SJSA1 (cell line): ENCODE measurements at places on chromosomes 7 and 10.

DNA sequence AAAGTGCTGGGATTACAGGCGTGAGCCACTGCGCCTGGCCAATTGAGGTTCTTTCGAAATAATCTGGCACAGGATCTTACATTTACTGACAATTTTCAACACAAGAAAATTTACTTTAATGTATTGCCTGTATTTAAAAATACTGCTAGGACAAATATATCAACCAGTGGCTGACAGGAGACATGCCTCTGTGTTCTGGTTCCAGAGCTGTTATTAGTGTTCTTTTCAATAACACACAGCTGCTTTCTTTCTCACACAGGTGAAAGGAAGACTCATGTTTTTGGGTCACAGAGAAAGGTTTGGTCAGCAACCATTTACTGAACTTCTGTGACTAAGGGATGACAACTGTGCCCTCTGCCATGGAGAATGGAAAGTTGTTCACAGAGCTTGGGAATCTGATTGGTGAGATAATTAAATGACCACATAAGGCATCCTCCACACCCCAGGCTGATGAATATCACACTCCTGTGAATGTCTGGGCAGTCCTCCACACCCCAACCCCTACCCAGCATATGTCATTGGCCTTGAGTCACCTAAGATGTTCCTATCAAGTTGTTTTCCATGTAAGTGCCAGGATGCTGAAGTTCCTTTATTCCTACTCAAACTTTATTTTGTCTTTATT is 180.1 kb downstream of the RAPGEF5 start:
- DNase-seq = no peak

GRCh38 chr7:128387216-128388144 is 22.3 kb downstream of the IMPDH1 start:
- DNase-seq = peak; percentile 41

DNA sequence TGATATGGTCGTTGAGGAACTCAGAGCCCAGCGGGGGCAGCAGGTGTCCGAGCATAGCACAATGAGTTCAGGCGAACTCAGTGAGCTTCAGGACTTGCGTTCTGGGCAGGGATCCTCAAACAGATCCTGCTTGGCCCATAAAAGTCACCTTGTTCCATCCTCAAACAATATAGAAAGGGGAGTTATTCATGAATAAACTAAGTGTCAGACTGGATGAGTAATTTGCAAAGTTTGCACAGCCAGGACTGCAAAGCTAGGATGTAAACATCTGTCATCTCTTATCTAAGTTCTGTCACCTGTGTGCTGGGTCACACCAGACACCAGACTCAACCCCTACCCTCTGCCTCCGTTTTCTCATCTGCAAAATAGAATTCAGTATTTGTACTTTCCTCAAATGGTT is 58.0 kb upstream of the PFKP start:
- DNase-seq = no peak

DNA sequence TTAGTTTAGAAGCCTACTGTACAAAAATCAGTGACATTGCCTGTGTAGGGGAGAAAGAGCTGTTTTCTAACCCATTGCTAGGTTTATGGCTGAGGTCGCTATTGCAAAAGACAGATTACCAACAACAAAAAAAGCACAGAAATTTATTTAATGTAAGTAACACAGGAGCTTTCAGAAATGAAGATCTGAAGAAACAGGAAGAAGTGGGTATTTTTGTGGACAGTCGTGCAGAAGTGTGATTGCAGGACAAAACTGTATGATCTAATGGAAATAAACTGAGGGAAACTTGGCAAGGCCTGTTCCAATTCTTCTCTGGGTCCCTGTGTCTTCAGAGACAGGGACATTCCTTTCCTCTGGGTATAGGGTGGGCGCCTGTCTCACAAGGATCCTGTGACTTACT is 87.4 kb downstream of the APBB1IP start:
- DNase-seq = no peak

- DNase-seq = peak; percentile 96
Observed at GRCh38 chr10:44963772-44964633, 4.4 kb downstream of the RASSF4 start.

DNA sequence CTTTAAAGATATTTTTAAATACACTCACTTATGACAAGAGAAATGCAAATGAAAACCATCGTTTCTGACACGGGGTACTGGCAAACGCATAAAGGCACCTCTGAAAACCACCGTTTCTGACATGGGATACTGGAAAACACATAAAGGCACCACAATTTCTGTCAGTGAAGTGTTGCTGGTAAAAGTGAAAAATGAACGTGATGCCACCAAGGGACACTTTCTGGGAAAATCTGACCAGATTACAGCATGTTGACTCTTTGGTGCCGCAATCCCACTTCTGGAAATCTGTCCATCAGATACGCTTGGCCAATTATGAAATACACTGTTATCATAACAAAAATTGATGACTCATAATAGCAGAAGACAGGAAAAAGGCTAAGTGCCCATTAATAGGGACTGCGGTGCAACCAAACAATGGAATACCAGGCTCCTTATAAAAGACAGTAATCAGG is 131.7 kb downstream of the ZMYND11 start:
- DNase-seq = no peak

DNA sequence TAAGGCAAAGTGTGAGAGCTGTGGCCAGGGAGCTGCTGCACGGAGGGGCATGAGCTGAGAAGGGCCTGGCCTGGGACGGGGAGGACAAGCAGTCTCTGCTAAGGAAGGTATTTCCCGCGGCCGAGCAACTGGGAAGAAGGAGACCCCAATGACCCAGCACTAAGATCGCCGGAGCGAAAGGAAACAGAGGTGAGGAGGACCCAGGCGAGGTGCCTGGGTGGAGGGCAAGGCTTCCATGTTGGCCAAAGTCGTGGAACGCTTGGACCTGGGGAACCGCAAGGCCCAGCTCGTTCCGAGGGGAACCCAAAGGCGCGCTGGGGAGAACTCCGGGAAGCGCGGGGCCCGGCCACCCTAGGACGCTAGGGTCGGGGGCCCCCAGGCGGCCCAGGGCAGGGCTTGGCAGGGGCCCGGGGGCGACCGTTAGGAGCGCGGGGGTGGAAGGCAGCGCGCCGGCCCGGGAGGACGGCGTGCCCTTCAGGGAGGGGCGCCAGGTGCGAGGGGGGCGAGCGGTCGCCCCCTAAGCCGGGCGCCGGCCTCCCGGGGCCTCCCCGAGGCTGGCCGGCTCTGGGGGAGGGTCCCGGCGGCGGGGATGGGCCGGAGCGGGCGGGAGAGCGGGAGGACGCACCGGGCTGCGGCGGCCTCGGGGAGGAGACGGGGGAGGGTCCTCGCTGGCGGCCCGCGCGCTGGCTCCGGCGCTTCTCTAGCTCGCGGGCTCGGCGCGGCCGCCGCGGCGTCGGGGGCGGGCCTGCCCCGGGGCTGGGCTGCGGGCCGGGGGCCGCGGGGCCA is 545 bp downstream of the GIGYF1 start:
- peak; percentile 25 for DNase-seq

DNA sequence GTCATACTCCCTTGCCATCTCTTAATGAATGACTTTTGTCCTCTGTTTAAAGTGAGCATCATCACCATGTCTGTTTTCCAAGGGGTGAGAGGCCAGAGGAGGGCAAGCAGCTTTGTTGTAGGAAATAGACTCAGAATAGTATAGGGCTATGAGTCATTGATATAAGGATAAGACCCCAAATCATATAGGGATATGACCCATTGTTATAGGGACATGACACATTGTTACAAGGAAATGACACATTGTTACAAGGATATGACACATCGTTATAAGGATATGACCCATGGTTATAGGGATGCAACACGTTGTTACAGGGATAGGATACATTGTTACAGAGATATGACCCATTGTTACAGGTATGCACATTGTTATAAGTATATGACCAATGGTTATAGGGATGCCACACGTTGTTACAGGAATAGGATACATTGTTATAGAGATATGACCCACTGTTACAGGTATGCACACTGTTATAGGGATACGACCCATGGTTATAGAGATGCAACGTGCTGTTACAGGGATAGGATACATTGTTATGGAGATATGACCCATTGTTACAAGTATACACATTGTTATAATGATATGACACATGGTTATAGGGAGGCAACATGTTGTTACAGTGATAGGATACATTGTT is 311.1 kb upstream of the ADARB2 start:
- no peak for DNase-seq

- DNase-seq = no peak
Observed at GRCh38 chr7:141410353-141411000, 140.7 kb upstream of the AGK start.

- peak; percentile 77 for DNase-seq
Observed at GRCh38 chr10:70132098-70133029, at the start of gene AIFM2. TSS of gene AIFM2 (minus strand) at chr10:70132825. CDS start at chr10:70124084, 8,741 bp downstream.

GRCh38 chr7:66333443-66333842 is 128.3 kb downstream of the TPST1 start:
- DNase-seq = no peak

DNA sequence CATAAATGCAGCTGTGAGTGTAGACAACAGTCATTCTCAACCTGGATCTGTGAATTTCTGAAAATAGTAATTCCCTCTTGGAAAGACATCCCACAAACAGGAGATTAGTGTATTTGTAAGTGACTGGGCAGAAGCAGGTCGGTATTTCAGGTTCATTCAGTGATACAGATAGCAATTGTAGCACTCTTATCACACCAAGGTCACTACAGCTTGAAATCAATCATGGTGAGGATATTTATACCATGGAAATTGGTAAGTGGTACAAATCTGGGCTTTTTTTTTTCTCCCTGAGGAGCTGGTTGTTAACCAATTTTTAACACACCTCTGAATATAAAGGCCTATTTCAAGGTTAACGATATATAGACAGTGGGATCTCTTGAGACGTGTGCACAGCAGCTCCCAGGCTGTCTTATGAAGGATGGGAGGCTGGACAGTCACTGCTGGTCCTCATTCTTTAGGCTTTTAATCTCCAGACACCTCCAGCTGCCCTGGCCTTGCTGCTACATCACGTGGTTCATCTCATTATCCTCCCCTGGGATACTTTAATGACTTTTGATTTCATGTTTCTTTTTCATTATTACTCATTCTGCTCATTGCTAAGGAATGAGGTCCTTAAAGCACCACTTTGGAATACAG is 87.1 kb downstream of the ITGA8 start:
- DNase-seq = no peak

- no peak for DNase-seq
Observed at GRCh38 chr7:139181404-139181803, 49.6 kb upstream of the UBN2 start.
